ENCODE measurements at places on chromosomes 2 and 18.

GRCh38 chr2:15449556-15450236 is 111.4 kb downstream of the NBAS start:
- no peak for DNase-seq

DNA sequence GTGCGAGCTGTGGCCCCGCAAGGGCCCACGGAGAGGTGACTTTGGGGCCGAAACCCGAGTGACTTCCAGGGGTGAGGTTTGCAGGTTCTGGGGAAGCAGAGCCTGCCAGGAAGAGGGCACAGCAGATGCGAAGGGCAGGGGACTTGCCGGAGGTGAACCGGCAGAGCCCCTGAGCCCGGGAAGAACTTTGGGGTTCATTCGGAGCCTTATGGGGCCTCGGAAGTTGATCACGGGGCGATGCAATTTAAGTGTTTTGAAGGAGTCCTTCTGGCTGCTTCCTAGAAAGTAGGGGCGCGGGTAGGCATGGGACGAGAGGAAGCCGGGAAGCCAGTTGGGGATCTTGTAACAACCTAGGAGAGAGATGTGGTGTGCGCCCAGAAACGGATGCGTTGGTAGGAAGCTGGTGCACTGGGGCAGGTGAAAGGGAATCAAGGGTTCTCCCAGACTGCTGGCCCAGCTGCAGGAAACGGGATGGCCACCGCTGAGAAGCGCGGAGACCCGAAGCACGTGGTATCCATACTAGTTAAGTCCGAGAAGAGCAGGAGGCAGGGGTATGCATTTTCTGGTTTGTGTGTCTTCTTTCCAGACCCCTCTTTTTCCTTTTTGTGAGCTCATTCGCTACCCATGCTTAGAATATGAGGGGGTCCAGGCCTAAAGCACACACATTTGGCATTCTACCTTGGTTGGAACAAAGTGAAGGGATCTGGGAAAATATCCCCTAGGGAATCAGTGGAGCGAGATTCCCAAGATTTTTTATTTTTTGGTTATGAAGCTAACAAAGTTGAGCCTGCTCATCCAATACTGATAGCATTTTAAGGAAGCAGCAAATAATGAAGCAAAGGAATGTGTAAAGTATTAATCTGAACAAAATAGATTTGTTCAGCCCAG is 758 bp downstream of the SCLY start:
- no peak for DNase-seq

DNA sequence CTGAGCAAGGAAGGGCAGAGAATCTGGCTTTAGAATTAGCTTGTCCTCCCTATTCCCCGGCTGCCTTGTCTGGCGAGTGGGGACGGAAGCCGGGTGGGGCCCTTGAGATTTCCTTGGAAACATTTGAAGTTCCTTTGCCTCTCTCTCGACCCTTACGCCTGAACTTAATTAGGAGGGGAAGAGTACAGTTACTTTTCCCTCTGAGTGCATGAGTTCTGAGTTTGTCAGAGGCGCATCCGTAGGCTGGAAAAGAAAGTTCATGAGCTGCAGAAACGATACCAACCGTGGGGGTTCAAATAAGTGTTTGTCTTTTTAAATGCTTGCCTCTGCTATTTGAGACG is 468 bp downstream of the PIKFYVE start:
- DNase-seq, result no peak

GRCh38 chr2:28972778-28973335 is 8.2 kb upstream of the TOGARAM2 start:
- no peak for DNase-seq

DNA sequence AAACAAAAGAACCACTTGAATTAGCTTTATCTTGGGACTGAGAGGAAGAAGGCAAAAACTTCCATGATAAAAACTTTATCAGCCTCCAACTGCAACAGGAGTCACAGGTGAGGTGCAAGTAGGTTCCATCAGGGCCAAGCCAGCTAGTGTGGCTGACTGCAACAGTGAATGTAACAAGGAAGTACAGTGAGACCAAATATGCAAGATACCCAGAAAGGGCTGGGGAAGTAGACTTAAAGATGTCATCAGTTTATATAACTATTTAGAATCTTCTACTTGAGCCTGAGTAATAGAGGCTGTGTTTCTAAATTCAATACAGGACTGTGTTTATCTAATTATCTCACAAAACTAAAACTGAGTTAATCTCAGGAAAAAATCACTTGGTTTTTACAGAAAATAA is 14.8 kb downstream of the PLEKHM3 start:
- no peak for DNase-seq

- DNase-seq, result peak; percentile 59
These were observed 5.7 kb upstream of the WIPF1 start for GRCh38 chr2:174603280-174603679.

GRCh38 chr2:82498777-82499443 is 1960.2 kb downstream of the SUCLG1 start:
- no peak for DNase-seq

GRCh38 chr2:70984576-70985282 is 6.3 kb downstream of the ANKRD53 start:
- DNase-seq, result peak; percentile 64

GRCh38 chr18:59345556-59345955 is 13.5 kb downstream of the LMAN1 start:
- no peak for DNase-seq

DNA sequence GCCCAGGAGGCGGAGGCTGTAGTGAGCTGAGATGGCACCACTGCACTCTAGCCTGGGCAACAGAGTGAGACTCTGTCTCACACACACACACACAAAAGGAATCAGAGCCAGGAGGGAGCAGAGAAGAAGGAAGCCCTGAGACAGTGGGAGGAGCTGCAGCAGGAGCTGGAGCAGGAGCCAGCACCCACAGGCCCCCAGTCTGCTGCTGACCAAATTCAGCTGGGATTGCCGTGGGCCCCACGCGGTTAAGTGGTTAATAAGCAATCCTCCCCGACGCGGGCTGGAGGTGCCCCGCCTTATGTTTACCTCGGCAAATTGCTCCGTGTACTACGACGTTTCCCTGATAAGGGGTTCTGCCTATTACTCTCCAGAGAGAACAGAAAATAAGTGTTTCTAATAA is 265.3 kb downstream of the TWIST2 start:
- DNase-seq, result no peak

GRCh38 chr18:61502472-61502871 is 169.2 kb downstream of the CDH20 start:
- no peak for DNase-seq

- no peak for DNase-seq
These were observed 350.9 kb downstream of the NUP35 start for GRCh38 chr2:183474912-183475695.

GRCh38 chr2:30947686-30948085 is 140.4 kb upstream of the CAPN13 start:
- DNase-seq, result no peak

- DNase-seq, result no peak
These were observed 117.8 kb upstream of the LGALSL start for GRCh38 chr2:64336171-64336570.

DNA sequence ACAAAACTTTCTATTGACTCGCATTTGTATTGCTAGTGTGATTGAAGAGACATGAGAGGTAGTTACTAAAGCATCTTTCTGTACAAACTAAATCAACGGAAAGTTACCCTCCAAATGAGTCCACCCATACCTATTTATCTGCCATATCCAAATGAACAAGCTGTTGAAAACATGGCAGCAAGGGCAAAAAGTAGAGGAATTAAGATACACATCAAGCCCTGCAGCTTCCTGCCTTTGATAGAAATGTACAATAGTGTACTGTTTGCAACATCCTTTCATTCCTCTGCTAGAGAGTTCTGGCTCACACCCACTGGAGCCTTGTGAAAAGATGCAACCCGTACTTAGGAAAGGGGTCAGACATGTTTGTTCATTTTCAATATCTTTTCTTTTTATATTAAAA is 122.5 kb downstream of the ERBB4 start:
- no peak for DNase-seq

DNA sequence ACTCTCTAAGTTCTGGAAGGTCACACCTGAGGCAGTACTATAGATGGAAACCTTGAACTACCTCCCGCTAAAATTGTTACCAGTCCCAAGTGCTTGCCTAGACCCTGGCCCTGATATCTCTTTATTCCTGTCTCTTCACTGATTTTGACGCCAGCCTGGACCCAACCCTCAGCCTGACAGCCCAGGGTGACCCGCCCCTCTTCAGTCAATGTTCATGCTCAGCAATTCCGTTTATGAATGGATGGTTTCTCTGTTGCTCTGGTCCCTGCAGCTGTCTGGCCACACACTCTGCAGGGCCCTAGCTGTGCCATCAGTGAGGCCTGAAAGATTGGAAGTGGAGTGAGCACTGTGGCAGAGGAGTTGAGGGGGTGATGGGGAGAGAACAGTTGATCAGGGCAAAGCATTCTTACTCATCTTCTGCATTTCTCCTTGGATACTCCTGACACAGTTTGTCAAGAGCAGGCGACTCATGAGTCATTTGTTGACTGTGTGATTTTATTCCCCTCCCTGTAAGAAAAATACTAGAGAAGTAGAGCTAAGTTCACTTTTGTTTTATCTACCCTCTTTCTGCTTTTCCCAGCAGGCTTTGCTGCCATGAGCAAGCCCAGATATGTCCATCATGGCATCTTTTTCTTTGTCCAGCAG is 46.0 kb downstream of the NPAS2 start:
- no peak for DNase-seq

GRCh38 chr2:30643674-30644073 is 163.6 kb downstream of the CAPN13 start:
- DNase-seq, result no peak

DNA sequence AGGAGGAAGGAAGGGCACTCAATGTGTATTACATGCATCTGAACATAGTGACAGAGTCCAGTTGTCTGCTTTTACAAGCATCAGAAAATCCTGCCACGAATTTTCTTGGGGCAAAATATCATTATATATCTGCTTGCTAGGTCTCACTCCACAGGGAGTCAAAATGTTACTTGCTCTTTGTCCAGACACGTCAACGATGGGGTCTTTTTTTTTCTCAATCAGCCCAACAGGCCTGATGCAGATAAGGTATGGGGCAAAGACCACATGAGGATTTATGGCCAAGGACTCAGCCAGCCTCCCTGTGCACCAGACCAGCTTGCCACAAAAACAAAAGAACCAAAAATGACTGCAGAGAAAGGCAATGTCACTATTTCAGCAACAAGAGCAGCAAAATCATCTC is 323.4 kb upstream of the PKDCC start:
- no peak for DNase-seq

- DNase-seq, result no peak
These were observed 37.0 kb upstream of the ATP5MC3 start for GRCh38 chr2:175218551-175218950.

- DNase-seq, result no peak
These were observed 6.0 kb upstream of the ALPI start for GRCh38 chr2:232449964-232450363.

DNA sequence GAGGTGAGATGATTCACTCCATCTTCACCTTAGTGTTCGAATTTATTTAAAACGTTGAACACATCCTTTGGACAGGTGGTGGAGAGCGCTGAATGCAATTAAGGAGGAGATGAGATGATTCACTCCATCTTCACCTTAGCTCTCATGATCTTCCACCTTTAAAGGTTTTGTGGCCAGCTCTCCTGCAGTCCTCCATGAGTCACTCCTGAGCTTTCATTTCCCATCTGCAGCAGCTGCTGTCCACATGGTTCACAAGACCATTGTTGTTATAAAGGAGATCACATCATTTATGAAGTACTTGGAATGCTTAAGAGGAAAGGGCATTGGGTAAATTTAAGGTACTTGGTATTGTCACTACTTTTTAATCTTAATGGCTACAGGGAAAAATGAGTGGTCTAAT is 298.5 kb downstream of the PAX3 start:
- no peak for DNase-seq

DNA sequence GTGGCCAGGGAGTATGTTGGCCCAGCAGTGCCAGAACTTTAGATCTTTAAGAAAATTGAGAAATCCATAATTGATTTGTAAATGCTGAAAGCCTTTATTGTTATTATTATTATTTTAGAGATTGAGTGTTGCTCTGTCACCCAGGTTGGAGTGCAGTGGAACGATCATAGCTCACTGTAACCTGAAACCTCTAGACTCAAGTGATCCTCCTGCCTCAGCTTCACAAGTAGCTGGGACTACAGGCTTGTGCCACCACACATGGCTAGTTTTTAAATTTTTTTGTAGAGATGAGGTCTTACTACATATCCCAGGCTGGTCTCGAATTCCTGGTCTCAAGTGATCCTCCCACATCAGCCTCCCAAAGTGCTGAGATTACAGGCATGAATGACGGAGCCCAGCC is 143.2 kb upstream of the CCDC68 start:
- DNase-seq, result no peak

DNA sequence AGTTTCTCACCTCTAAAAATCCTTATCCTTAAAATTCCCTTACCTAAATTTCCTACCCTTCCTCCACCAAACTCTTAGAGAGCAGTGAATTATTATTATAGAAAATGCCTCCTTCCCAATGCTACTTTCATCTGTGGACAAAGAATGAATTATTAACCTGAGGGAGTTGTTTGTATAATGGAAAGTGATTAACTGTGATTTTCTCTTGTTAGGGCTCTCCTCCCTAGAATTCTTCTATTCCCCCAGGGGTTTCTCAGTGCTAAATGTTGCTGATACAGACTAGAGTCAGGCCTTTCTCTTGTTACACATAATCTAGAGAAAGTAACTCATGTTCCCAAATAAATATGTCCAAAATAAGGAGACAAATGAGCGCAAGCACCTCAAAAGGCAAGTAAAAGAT is 23.3 kb downstream of the EPB41L5 start:
- no peak for DNase-seq

GRCh38 chr2:17479875-17480274 is 38.4 kb downstream of the RAD51AP2 start:
- DNase-seq, result no peak

GRCh38 chr18:55778788-55779690 is 191.0 kb upstream of the TCF4 start:
- DNase-seq, result no peak

- DNase-seq, result no peak
These were observed 31.9 kb downstream of the PPP4R3B start for GRCh38 chr2:55585451-55586080.

- DNase-seq, result peak; percentile 41
These were observed 662 bp downstream of the BZW1 start for GRCh38 chr2:200812122-200813022.

DNA sequence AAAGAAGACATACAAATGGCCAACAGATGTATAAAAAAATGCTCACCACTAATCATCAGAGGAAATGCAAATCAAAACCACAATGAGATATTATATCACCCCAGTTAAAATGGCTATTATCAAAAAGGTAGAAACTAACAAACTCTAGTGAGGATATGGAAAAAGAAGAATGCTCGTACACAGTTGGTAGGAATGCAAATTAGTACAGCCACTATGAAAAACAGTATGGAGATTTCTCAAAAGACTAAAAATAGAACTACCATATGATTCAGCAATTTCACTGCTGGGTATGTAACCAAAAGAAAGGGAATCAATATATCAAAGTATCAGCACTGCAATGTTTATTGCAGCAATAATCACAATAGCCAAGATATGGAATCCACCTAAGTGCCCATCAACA is 519.3 kb upstream of the HNMT start:
- no peak for DNase-seq

GRCh38 chr18:72122103-72122502 is 422.0 kb downstream of the CBLN2 start:
- no peak for DNase-seq

- DNase-seq, result no peak
These were observed 5.7 kb downstream of the GFPT1 start for GRCh38 chr2:69381337-69381737.

GRCh38 chr2:17104454-17104853 is 413.8 kb downstream of the RAD51AP2 start:
- no peak for DNase-seq

- DNase-seq, result no peak
These were observed 65.0 kb upstream of the ZNF236 start for GRCh38 chr18:76757335-76757734.

GRCh38 chr2:168694173-168694572 is 108.3 kb upstream of the NOSTRIN start:
- no peak for DNase-seq

- no peak for DNase-seq
These were observed 174.8 kb upstream of the COPS8 start for GRCh38 chr2:236910781-236911495.

Data from activated CD4-positive, alpha-beta T cell treated with anti-CD3 and anti-CD28 coated beads, Interleukin-2, amount 50 U/mL, for 24 hours (primary cell).